T-cell (primary cell): ENCODE measurements at places on chromosomes 2 and 18.
A peak's percentile ranks its signal among the peaks of the same experiment; 100 is the strongest.

GRCh38 chr2:64338910-64339500, 115.0 kb upstream of the LGALSL start:
- DNase-seq: no peak

DNA sequence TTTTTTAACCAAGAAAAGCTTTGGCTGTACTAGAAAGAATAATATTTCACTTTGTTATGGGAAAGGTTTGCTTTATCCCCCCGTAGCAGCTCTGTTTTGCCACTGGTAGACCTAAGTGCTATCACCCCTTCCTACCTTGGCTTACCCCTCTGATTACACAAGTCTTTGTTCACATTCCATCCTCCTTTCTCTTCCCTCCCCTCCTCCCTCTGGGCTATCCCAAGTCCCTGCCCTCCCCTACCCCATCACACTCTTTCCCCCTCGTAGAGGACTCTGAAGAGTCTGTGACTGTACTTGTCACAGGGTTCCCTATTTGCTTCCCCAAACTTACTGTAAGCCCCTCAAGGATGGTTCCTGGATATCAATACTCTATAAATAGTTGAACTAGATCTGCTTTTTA, 152.9 kb upstream of the NOSTRIN start:
- no peak for DNase-seq

GRCh38 chr2:141341444-141341843, 789.4 kb downstream of the LRP1B start:
- DNase-seq: no peak

DNA sequence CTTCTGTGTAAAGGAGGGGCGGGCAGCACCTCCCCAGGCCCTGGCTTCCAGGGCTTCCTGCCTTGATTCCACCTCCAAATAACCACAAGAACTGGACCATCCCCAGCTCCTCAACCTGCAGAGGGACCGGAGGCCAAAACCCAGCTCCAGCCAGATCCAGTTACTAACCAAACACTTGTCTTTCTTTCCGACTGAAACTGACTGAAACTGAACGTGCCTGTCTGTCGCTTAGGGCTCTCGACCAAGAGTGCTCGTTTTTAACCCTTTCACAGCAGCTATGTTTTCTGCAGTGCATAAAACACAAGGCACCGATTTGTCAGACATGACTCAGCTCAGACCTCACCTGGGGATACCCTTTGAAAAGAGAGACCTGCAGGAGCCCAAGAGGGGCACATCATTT, 249.9 kb upstream of the SIX2 start:
- no peak for DNase-seq

GRCh38 chr18:39946623-39947061, 2008.4 kb upstream of the PIK3C3 start:
- DNase-seq: no peak

- DNase-seq: no peak
Observed at GRCh38 chr2:100269889-100270288, 52.4 kb downstream of the LONRF2 start.

DNA sequence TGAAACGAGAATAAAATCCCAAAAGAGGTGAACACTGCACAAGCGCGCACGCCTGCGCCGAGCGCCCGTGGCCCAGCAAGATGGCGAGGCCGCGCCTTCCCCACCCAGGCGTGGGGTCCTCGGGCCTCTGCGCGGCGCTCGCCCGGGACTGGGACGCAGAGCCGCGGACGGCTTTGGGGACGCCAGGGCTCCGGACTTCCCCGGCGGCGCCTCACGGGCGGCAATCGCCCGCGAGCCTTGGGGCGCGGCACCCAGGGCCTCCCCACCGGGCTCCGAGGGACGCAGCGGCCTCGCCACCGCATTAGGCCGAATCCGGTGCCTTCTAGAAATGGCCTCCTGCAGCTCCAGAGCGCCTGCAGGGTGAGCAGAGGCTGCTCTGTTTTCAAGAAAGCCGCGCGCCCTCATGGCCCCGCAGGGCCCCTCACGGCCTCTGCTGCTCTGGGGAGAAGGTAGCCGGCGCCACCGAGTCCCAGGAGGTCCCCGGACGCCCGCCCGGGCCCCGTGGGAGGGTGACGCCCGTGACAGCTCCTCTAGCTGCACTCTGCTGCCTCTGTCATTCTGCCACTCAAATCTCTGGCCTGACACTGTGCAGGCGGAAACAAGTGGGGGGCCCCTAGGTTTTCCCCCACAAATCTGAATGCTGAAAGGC, 35.9 kb upstream of the POMC start:
- peak; percentile 5 for DNase-seq

GRCh38 chr2:239167766-239168444, 232.9 kb downstream of the HDAC4 start:
- DNase-seq: no peak

- DNase-seq: no peak
Observed at GRCh38 chr18:22427822-22428549, 10.3 kb upstream of the CTAGE1 start.

- DNase-seq: no peak
Observed at GRCh38 chr18:78807668-78808067, 171.9 kb upstream of the SALL3 start.

DNA sequence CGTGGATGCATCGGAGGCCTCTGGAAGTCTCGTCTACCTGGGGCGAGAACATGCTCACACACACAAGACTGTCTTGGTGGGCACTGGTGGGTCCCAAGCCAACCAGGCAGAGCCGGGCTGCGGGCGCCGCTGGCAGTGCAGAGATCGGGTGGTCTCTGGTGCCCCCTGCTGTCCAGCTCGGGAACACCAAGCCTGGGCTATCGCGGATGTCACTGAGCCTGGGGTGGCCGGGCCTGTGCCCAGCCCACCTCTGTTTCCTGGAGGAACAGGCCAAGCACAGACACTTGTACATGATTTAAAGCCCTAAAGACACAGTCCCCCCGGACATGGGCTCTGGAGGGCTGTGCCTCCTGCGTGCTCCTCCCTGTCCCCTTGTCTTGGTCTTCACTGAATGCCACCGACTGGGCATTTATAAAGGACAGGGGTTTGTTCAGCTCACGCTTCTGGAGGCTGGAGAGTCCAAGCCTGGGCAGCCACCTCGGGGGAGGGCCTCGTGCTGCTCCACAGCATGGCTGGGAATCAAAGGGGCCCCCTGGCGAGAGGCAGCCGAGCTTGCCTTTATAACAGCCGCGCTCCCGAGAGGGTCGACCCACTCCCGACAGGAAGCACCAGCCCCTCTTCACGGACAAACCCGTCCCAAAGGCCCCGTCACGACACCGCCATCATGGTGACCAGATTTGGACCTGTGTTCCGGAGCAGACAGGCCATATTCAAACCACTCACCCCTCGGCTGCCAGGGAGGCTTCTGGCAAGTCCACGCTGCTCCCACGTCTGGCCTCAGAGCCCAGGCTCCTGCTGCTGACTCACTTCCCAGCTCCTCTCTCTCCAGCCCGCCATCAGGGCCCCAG, 3.6 kb upstream of the OTOS start:
- peak; percentile 76 for DNase-seq

DNA sequence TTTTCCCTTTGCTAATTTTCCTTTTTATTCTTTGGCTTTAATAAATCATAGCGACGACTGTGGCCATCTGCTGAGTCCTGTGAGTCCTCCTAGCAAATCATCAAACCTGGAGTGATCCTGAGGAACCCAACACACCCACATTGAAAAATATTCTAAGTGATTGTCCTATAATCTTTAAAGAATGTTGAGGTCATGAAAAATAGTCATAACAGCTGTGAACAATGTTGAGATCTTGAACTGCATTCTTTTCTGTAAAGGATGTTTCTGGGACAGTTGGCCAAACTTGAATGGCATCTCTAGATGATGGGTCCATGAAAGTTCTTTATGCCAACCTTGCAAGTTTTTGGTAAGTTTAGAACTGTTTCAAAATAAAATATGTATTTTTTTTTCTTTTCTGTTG, 53.2 kb upstream of the ADAM23 start:
- no peak for DNase-seq

- no peak for DNase-seq
Observed at GRCh38 chr18:13147130-13147529, 71.4 kb upstream of the LDLRAD4 start.

- DNase-seq: no peak
Observed at GRCh38 chr2:214244847-214245246, 166.0 kb upstream of the VWC2L start.

GRCh38 chr18:48455555-48456478, 46.6 kb upstream of the ZBTB7C start:
- DNase-seq: peak; percentile 52

DNA sequence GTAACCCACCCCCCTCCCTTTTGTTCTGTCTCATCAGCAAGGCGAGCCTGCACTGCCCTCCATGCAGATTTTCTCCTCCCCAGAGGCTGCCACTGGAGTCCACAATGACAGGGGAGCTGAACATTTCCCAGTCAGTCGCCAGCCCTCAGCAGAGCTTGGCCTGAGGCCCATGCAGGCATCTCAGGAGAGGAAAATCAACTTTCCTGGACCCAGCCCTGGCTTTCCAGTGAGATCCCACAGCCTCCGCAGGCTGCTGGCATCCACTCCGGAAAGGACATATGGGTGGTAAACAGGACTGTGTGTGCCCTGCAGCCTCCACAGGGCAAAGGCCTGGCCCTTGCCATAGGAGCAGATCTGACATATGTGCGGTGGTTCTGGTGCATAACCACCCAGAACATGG, 253.8 kb downstream of the TNS1 start:
- DNase-seq: no peak

DNA sequence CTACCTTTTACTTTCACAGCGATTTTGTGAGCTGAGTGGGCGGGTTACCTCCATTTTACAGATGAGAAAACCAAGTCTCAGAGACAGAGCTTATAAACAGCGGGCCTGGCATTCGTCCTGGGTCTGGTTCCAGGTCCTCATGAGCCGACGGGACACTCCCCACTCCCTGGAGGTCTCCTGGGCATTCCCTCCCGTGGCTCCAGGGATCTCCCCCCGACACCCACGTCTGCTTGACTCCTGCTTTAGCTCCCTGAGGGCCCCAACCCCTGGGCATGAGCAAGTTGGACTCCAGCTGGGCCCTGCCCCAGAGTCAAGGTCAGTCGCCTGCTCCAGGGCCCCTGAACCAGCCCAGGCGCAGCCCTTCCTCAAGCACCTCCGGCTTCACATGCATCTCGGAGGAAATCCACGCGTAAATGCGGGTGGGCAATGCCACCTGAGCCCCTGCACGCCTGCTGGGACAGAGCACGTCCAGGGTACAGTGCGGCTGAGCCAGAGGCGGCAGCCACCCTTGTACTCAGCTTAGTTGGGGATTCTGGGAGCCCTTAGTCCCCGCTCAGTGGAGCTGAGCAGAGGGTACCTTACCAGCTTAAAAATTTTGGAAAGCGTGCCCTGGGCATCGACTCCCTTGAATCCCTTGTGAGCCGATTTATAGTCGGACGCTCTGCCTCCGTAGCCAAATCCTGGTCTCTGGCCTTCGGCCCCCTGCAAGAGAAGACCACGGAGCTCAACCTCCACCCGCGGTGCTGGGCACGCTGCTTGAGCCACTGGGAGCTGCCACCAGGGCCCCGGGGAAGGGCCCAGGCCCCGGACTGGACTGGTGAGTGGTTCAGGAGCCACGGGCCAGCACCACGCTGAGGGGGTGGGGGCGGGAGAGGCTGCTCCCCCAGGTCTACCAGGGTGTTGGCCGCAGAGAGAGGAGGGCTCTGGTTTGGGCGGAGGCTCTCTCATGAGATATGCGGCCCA, 148.1 kb downstream of the MBP start:
- no peak for DNase-seq

GRCh38 chr2:209671020-209671680, 100.5 kb upstream of the UNC80 start:
- DNase-seq: no peak

GRCh38 chr18:46469186-46469915, 187.7 kb downstream of the LOXHD1 start:
- DNase-seq: no peak

DNA sequence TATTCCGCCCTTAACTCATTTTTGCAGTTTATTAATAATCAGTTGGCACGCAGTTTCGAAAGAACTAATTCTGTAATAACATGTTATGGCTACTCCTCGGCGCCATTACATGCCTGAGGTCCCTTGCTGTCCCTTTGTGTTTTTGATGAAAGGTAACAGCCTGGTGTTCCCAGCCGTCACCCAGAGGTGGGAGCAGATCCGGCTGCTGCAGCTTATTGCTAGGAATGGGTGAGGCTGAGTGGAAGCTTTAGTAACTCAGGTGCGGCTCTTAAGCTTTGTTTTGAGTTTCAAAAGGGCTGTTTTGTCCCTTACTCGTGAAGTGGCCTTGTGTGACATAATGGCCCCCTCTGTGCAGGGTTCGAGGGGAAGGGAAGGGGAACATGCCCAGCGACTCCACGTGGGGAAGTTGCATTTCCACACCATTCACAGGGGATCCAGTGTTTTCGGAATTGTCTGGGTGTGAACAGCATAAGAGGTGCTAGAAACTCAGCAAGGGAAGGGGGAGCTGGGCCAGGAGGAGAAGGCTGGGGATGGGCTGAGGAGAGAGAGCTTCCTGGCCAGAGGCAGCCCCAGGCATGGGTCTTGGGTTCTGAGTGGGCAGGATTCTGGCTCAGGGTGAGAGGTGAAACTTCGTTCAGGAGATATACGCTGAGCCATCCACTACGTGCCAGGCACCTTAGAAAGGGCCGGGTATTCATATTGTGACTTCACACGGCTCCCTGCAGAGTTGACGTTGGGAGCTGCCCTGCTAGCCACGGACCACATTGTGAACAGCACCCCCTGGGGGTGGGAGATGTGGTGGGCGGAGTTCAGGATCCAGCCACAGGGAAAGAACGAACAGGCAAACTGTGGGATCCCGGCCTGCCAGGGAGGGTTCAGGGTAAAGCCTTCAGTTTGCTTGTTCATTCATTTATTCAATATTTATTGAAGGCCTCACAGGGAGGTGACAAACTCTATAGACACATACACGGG, 84.4 kb downstream of the TGOLN2 start:
- no peak for DNase-seq

DNA sequence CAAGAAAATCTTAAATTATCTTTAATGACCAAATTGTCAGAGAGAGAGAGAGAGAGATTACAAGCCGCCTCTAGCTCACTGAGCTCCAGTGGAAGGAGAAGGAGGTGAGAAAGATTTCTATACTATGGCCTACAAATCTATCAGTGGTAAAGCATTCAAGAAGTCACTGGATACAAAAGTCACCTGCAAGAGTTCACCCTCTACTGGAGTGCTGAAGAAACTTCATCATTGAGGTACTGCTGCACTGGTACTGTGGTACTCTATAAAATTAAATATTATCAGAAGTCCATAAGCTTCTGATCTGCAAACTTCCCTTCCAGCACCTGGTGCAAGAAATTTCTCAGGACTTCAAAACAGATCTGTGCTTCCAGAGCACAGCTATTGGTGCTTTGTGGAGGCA, 48.3 kb upstream of the AGPS start:
- DNase-seq: no peak

GRCh38 chr2:65255356-65255755, 27.7 kb downstream of the ACTR2 start:
- no peak for DNase-seq

GRCh38 chr18:9508446-9509025, 33.2 kb downstream of the RALBP1 start:
- no peak for DNase-seq

DNA sequence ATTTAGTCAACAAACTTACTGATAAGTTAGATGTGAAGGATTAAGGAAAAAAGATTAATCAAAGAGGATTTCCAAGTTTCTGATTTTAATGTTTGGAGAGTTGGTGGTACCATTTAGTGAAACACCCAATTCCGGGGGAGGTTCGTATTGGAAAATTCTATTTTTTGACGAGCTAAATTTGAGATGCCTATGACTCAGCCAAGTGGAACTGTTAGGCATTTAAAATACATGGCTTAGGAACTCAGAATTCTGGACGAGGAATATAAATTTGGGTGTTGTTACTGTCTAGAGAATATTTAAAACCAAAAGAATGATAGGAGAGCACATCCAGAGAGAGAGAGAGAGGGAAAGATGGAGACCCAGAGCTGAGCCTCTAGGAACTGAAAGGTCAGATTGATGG, 103.6 kb downstream of the TMX3 start:
- no peak for DNase-seq
